Lung (tissue), 17 donors: ENCODE measurements at places on chromosomes 7 and 10.

- DNase-seq = peak; percentile 81
Measured at GRCh38 chr10:103859161-103860086, 4.0 kb upstream of the SH3PXD2A start.

GRCh38 chr10:96413151-96413787, 54.5 kb upstream of the OPALIN start:
- DNase-seq = no peak

- no peak for DNase-seq
Measured at GRCh38 chr7:39042670-39043069, 65.0 kb downstream of the POU6F2 start.

- DNase-seq = no peak
Measured at GRCh38 chr10:74652664-74653063, 173.7 kb upstream of the KAT6B start.

- no peak for DNase-seq
Measured at GRCh38 chr7:127437837-127438236, 45.3 kb upstream of the ZNF800 start.

DNA sequence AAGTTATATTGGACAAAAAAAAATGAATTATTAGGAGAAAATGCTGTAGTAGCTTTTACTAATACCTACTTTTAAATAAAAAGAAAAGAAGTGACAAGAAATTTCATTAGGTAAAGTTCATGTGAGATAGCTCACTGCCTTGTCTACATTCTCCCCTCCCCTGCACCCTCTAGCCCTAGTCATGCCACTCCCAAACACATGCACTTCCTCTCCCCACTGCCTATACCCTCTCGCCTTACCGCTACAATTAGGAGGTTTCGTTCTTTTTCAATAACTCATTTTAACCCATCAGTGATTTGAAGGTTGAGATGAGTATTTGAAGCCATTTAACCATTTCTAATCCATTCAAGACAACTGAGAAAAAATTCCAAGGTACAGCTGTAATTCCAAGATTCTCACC, 75.3 kb downstream of the HIBADH start:
- DNase-seq = no peak

DNA sequence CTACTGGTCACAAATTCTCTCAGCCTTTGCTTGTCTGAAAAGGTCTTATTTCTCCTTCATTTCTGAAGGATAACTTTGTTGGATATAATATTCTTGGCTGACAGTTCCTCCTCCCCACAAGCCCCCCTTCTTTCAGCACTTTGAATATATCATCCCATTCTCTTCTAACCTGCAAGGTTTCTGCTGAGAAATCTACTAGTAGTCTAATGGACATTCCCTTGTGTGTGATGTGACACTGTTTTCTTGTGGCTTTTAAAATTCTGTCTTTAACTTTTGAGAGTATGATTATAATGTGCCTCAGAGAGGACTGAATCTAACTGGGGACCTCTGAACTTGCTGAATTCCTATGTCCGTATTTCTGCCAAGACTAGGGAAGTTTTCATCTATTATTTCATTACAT, 104.3 kb downstream of the RSU1 start:
- no peak for DNase-seq

GRCh38 chr10:126387041-126387921, 996 bp downstream of the ADAM12 start:
- DNase-seq = peak; percentile 83

GRCh38 chr10:78904196-78904595, 164.6 kb upstream of the ZMIZ1 start:
- DNase-seq = no peak

- peak; percentile 69 for DNase-seq
Measured at GRCh38 chr10:3835770-3836169, 50.8 kb upstream of the KLF6 start.

DNA sequence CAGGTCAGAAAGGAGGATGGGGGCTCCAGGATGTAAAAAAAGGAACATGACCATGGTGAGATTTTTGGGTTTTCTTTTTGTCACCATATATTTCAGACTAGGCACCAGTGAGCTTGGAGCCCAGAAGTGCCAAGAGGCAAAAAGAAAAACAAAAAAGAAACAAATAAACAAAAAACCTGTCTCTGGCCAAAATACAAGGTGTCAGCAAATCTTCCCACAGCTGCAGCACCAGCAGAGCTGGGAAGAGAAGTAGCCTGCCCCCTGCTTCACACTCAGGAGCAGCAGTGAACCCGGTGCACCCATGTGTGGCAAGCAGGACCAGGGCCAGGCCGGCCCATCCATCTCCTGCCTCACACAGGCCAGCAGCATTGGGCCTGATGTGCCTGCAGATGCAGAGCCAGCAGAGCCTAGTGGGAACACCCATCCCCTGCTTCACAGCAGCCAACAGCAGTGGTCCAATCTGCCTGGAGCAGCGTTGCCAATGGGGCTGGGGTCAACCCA, 34.7 kb upstream of the C10orf71 start:
- DNase-seq = no peak

DNA sequence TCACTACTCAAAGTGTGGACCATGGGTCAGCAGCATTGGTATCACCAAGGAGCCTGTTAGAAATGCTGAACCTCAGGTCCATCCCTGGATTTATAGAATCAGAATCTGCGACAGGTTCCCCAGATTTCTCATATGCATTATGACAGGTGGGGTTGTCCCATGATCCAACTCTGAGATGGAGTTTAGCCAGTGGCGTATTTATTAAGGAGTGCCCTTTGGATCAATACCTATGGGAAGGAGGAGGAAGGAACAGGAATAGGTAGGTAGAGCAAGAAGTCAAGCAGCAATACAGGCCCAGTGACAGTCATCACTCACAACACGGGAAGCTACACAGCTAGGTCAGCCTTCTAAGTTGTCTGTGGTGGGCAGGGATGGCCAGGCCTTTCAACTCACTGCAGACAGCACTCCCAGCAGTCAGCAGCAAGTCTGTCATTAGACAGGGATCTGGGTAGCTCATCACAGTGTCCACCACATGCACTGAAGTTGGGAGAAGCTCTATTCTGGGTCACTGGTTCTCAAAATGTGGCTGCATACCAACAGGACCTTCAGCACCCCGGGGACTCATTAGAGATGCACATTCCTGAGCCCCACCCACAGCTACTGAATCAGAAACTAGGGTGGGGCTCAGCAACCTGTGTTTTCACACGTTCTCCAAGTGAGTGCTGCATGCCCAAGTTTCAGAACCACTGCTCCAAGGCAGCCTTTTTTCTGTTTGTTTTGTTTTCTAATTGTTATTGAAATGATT, 532.3 kb upstream of the GALNT17 start:
- no peak for DNase-seq

DNA sequence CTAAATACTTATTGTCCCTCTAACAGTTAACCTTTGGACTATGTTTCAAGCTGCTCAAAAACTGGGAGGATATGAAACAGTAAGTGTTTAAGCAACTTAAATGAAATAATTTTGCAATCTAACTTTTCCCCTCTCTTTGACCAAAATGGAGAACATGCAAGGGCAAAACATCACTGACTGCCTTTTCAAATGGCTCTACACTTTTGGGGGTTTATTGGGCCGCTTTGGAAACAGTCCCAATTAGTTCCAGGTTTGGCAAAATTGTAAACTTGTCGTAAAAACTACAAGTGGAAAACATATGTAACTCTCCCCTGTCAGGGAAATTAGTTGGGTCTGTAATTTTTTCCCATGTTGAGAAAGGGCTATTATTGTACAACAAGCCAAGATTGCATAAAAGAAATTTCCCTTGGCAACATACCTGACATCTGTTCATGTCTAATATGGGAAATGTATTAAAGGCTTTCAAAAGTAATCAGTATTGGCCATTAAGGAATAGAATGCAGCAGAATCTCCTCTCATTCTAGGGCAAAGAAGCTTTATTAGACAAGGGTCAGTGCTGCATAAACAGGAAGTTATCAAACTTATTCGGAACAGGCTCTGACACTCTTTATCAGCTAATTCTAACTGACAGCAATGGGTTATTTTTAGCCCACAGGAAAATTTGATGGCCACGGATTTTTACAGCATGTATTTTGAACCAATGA, 157.9 kb downstream of the ARID5B start:
- DNase-seq = no peak

DNA sequence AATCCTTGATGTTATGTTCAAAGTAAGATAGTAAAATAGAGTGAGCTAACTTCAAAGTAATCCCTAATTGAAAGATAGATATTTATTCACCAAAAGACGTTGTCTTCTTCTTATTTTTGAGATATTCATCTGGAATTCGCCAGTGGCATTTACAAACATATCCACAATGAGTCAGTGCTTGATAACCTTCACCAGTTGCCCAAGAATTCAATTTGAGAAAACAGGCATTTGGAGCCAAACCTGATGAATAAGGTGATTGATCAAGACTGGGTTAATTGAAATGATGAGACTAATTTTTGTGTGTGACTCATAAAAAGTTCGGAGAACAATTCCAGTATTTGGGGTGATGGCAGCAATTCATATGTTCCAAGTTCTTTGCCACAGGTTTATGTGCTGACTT, 344.0 kb downstream of the ARL4A start:
- no peak for DNase-seq

DNA sequence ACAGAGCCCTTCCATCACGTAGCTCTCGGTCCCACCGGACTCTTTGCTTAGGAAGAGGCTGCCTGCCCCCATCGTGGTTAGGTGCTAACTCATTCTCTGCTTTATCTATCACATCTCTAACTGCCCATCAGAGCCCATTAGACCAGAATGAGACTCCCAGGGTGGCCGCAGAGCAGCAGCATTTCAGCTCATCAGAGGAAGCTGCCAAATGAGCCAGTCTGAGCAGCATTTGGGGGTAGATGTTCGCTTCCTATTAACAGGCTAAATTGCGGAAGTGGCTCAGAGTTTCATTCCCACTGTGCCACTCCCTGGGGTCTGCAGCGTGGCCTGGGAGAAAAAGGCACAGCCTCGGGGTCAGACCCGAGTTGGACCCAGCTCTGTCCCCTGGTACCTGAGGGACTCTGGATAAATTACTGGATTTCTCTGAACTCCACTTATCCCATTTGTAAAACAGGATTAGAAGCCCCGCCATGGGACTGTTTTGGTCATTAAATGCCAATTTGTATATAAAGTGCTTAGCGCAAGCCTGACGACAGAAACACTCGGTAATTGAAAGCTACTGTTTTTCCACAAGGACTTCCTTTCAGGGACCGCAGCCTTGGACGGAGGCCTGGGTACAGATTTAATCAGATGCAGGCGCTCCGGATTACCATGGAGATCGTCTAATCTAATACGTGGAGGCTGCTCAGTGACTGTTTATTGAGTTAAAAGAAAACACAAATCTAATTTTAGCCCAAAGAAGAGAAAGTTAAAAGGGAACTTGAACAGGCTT, 73.8 kb upstream of the PRLHR start:
- peak; percentile 89 for DNase-seq
